ENCODE measurements at places on chromosomes 4 and X. TPM values are rescaled to one million over a fixed set of nuclear protein-coding genes. Genes with fewer than 3 reads are reported as not detected.

Gene MTCP1
- 17.7 TPM for total RNA-seq

Gene SMARCA1
- 1.3 TPM for total RNA-seq

DNA sequence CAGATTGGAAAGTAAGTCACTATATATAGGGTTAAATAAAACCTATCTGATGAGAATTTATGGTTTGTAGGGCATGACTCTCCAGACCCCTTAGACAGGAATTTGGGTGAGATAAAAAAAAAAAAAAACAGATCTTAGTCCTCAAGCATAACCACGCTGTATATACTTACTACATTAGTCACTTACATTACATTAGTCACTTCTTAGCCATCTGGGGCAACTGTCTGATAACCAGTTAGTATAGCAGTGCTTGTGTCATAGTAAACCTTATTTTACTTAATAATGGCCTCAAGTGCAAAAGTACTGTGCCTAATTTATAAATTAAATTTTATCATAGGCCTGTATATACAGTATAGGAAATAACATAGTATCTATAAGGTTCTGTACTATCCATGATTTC lies 60.2 kb upstream of the RPS6KA6 start:
- H3K36me3 ChIP-seq: no peaks in the 10 kb centered on the region
- DNase-seq: no peak
- no peak overlapping the region for H3K4me3 ChIP-seq
- H3K4me1 ChIP-seq: no peaks in the 10 kb centered on the region

- H3K4me1 ChIP-seq: no peaks in the 10 kb centered on the region
- no peak for DNase-seq
- no peak overlapping the region for H3K27ac ChIP-seq
- no peaks in the 10 kb centered on the region for H3K27me3 ChIP-seq
- no peaks in the 10 kb centered on the region for H3K36me3 ChIP-seq
Observed at GRCh38 chr4:66284991-66285451, 614.7 kb upstream of the EPHA5 start.

Measured in naive thymus-derived CD8-positive, alpha-beta T cell (primary cell).